ENCODE measurements at places on chromosomes 2 and 18.

DNA sequence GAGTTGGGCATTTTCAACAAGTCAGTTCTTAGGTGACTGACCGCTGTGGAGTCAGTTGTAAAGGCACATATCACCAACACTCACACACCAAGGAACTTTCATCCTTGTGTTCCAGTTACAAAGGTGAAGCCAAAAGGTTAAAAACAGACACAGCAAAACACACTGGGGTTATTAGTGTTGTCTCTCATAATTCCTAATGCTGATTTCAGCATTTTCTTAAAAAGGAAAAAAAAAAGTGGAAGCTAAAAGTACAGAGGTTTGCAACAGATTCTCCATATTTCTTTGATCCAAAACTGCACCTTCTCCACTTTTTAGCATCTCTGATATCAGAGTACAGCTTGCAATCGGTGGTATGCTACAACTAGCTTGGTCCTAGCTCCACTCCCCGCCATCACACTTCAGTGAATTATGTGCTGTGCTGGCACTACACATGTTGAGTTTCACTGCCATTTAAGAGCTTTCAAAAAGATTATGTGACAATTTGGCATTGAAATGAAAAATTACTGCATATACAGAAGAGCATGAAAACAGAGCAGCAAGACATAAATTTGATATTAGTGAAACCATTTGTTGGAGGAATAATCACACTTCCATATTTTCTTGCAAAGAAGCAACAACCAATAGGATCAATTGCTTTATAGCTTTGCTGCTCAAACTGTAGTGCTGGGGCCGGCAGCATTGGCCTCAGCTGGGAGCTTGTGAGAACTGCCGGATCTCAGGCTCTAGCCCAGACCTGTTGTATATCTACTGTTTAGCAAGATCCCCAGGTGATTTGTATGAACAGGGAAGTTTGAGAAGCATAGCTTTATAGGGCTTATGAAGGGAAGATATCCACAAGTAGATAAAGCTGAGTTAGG, 62.3 kb upstream of the DAPL1 start:
- DNase-seq = no peak

DNA sequence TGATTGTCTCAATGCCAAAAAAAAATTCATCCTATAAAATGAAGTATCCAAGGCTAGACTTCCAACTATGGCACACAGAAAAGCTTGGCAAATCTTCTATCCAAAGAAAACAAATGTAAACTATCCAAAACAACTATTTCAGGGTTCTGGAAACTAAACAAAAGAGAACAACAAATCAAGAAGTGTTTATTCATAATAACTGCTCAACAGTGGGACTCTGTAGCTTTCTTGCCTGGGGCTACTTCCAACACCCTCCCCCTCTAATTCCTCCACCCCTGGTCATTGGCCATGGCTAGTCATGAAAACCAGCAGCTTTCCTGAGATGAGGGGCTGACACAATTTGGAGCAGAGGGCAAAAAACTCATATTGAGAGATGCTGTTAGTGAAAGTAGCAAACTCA, 107.0 kb downstream of the EXOC6B start:
- DNase-seq = no peak

DNA sequence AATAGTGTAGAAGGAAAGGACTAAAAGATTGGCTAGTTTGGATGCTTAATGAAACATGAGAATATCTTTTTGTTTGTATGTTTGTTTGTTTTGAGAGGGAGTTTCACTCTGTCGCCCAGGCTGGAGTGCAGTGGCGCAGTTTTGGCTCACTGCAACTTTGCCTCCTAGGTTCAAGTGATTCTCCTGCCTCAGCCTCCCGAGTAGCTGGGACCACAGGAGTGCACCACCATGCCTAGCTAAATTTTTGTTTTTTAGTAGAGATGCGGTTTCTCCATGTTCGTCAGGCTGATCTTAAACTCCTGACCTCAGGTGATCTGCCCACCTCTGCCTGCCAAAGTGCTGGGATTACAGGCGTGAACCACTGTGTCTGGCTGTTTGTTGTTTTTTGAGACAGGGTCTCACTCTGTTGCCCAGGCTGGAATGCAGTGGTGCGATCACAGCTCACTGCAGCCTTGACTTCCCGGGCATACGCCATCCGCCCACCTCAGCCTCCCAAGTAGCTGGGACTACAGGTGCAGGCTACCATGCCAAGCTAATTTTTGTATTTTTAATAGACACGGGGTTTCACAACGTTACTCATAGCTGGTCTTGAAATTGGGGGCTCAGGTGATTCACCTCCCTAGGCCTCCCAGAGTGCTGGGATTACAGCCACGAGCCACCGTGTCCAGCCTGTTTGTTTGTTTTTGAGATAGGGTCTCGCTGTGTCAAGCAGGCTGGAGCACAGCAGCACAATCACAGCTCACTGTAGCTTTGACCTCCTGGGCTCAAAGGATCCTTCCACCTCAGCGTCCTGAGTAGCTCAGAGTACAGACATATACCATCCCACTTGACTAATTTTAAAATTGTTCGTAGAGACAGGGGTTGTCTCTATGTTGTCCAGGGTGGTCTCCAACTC, 209.2 kb downstream of the MYCN start:
- DNase-seq = no peak

DNA sequence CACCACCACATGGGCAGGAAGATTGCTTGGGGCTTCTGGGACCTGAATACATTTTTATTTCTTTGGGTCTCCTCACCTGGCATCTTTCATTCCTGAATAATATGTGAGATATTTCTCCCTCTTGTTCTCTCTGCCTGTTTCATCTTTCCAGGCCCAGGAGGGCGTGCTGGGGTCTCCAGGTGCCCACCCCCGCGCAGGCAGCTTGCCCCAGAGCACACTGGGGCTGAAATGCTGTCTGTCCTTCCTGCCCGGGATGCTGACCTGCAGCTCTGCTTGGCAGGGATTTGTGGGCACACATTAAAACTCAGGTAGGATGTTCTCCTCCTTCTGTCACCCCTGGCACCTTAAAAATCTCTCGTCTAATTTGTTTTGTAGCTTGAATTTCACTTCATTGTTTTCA, 39.7 kb upstream of the TEX51 start:
- DNase-seq = no peak
